Transverse colon (tissue), 4 donors: ENCODE measurements at places on chromosomes 12 and 14.

GRCh38 chr14:61343991-61344405 lies 22.6 kb downstream of the PRKCH start:
- peak overlapping the region; percentile 40 for H3K27ac ChIP-seq
- no peak overlapping the region for H3K4me3 ChIP-seq
- no peaks in the 10 kb centered on the region for H3K4me1 ChIP-seq
- H3K36me3 ChIP-seq = no peaks in the 10 kb centered on the region

GRCh38 chr14:68364792-68365192 lies 428.1 kb downstream of the ZFP36L1 start:
- peak overlapping the region; percentile 57 for H3K27ac ChIP-seq
- no peaks in the 10 kb centered on the region for H3K27me3 ChIP-seq
- H3K4me1 ChIP-seq = peaks cover 27% of the 10 kb centered on the region

- H3K4me1 ChIP-seq = no peaks in the 10 kb centered on the region
- no peaks in the 10 kb centered on the region for H3K27me3 ChIP-seq
- no peak overlapping the region for H3K27ac ChIP-seq
- DNase-seq = no peak
These were observed 23.1 kb downstream of the PHLDA1 start for GRCh38 chr12:76008428-76008827.

DNA sequence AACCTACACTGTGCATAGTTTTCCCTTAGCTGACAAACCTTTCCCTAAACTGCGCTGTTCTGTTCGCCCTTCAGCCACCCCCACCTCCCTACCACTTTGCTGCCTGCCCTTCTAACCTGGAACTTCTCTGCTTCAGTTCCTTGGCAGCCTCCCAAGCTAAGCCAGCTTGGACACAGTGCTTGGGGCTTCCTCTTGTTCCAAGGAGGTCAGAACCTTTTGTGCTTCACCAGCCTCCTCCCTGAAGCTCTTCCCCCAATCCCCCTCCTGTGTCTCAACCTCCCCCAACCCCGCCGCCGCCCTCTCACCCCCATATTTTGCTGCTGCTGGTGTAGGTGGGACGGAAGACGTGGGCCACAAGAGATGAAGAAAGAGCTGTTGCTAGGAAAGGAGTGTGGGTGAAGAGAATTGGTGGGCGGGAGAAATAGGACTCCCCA lies 8.1 kb upstream of the RIC8B start:
- H3K4me1 ChIP-seq = no peaks in the 10 kb centered on the region
- H3K36me3 ChIP-seq = no peaks in the 10 kb centered on the region
- no peak overlapping the region for H3K4me3 ChIP-seq
- H3K27ac ChIP-seq = no peak overlapping the region
- no peak for DNase-seq

- no peaks in the 10 kb centered on the region for H3K4me1 ChIP-seq
- no peaks in the 10 kb centered on the region for H3K27me3 ChIP-seq
- H3K4me3 ChIP-seq = no peak overlapping the region
- H3K36me3 ChIP-seq = no peaks in the 10 kb centered on the region
- DNase-seq = no peak
These were observed 834.9 kb downstream of the RPS29 start for GRCh38 chr14:48751293-48751692.

DNA sequence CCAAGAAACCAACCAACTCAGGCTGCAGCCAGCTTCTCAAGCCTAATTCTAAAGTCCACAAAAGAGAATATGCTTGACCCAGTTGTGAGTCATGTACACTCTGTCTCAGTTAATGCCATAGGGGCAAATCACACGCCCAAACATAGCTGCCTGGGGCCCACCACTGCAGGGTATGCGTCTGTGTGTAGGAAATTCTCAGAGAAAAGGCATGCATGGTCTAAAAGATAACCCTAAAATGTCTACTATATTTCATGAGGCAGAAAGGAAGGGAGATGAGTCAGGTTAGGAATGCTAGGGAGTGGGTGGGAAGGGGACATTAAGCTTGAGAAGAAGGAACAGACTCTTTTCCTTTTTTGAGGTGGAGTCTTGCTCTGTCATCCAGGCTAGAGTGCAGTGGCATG lies 22.3 kb upstream of the SPTLC2 start:
- no peaks in the 10 kb centered on the region for H3K36me3 ChIP-seq
- H3K4me3 ChIP-seq = no peak overlapping the region
- no peak overlapping the region for H3K27ac ChIP-seq
- peaks cover 15% of the 10 kb centered on the region for H3K4me1 ChIP-seq
- no peak for DNase-seq

DNA sequence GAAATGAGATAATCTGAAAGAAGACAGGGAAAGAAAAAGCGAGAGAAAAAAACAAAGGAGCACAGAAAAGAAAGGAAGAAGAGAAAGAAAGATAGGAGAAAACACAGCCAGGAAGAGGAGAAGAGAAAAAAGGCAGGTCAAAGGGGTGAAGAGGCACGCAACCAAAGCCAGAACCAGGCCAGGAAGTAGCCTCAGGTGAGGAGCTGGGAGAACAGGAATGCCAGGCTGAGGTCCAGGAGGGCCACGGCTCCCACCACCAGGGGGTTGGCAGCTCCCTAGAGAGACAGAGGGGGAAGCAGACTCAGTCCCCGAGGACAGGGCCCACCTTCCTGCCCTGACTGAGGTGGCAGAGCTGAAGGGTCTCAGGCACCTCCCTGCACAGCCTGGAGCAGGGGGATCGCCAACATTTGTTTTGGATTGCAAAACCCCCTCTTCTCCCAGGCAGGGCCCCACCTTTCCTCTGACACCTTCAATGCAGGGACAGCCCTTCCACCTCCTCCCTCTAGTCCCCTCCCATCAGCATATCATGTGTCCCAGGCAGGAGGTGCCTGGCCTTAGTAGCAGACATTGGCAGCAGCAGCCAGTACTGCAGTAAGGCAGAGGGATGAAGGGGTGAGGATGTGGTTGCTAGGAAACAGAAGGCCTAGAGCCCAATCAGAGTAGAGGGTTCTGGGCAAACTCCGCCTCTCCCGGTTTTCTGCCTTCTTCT lies 2.0 kb upstream of the AP1G2 start:
- H3K4me1 ChIP-seq = peaks cover 15% of the 10 kb centered on the region
- no peak overlapping the region for H3K27ac ChIP-seq
- DNase-seq = no peak
- no peaks in the 10 kb centered on the region for H3K36me3 ChIP-seq

DNA sequence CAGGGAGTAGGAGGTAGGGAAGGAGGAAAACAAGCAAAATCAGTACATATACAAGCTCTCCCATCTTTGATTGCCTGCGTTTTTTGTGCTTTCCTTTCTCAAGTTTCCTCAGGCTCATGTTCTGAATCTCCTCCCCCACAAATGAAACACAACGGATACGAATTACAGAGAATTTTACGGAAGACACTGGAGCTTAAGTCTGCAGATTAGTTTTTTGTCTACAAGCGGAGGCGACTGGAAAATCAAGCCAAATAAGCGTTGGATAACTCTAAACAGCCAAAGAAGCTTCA lies 612 bp downstream of the WBP11 start:
- peak overlapping the region; percentile 86 for H3K4me3 ChIP-seq
- DNase-seq = no peak
- H3K4me1 ChIP-seq = peaks cover 11% of the 10 kb centered on the region
- H3K27me3 ChIP-seq = no peaks in the 10 kb centered on the region
- peak overlapping the region; percentile 94 for H3K27ac ChIP-seq

DNA sequence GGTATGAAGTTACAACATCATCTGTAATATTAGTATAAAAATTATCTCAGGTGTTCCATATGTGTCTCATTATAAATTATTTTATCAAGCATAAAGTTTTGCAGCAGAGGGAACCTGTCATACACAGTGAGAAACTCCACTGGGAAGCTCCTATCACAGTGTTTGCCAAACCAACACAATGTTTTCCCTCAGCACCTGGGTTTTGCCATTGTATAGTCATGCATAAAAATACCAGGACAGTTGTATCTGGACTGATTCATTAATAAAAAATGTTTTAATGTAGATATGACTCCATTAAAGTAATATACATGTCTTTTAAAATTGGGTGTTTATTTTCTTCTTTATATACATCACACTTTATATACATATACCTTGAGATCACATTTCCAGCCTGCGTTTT lies 56.6 kb downstream of the METTL25 start:
- no peak for DNase-seq
- H3K27me3 ChIP-seq = no peaks in the 10 kb centered on the region
- H3K36me3 ChIP-seq = no peaks in the 10 kb centered on the region
- no peak overlapping the region for H3K4me3 ChIP-seq
- H3K27ac ChIP-seq = no peak overlapping the region
- H3K4me1 ChIP-seq = no peaks in the 10 kb centered on the region

- peaks cover 12% of the 10 kb centered on the region for H3K4me1 ChIP-seq
- H3K4me3 ChIP-seq = no peak overlapping the region
- no peak for DNase-seq
- H3K27me3 ChIP-seq = peaks cover 46% of the 10 kb centered on the region
These were observed 9.2 kb downstream of the AGAP2 start for GRCh38 chr12:57729321-57729844.

- peak overlapping the region; percentile 93 for H3K27ac ChIP-seq
- no peaks in the 10 kb centered on the region for H3K36me3 ChIP-seq
- H3K27me3 ChIP-seq = no peaks in the 10 kb centered on the region
- DNase-seq = peak; percentile 54
- no peak overlapping the region for H3K4me3 ChIP-seq
These were observed 2.5 kb downstream of the LGALS3 start for GRCh38 chr14:55131370-55132137.

DNA sequence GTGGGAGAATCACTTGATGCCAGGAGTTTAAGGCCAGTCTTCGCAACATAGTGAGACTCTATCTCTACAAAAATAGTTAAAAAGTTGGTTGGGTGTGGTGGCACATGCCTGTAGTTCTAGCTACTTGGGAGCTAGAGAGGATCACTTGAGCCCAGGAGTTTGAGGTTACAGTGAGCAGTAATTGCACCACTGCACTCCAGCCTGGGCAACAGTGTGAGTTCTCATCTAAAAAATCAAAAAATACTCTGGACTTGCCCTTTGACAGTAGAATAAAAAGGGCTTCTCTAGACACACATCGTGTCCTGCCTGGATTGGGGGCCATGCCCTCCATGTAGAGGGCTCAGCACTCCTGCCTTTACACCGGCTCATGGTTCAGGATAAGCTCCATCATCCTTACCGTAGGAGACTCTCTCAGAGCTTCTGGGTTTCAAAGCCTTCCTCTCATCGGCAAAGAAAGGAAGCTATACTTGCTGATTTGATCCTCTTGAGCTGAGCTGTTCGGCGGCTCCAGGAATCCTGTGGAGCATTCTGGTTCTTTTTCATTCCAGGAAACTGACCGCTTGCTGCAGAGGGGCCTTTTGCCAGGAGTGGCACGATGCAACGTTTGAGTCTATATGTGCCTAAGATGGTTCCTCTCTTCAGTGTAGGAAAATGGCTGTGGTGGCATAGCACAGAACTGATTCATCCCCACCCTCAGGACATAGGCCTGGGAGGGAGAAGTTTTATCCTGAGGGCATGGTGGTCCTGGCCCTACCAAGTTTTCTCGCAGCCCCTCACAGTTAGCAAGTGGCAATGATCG lies 29.6 kb downstream of the FLVCR2 start:
- DNase-seq = no peak
- H3K36me3 ChIP-seq = no peaks in the 10 kb centered on the region
- H3K27ac ChIP-seq = no peak overlapping the region
- no peaks in the 10 kb centered on the region for H3K27me3 ChIP-seq
- H3K4me1 ChIP-seq = no peaks in the 10 kb centered on the region

GRCh38 chr12:92156139-92156538 lies 10.5 kb upstream of the BTG1 start:
- no peaks in the 10 kb centered on the region for H3K4me1 ChIP-seq
- no peaks in the 10 kb centered on the region for H3K36me3 ChIP-seq
- no peak overlapping the region for H3K4me3 ChIP-seq
- H3K27me3 ChIP-seq = no peaks in the 10 kb centered on the region
- no peak overlapping the region for H3K27ac ChIP-seq

- H3K4me3 ChIP-seq = no peak overlapping the region
- H3K4me1 ChIP-seq = no peaks in the 10 kb centered on the region
- no peaks in the 10 kb centered on the region for H3K36me3 ChIP-seq
- no peaks in the 10 kb centered on the region for H3K27me3 ChIP-seq
- no peak overlapping the region for H3K27ac ChIP-seq
- DNase-seq = no peak
These were observed 202.9 kb upstream of the ATXN7L3B start for GRCh38 chr12:74334780-74335179.

DNA sequence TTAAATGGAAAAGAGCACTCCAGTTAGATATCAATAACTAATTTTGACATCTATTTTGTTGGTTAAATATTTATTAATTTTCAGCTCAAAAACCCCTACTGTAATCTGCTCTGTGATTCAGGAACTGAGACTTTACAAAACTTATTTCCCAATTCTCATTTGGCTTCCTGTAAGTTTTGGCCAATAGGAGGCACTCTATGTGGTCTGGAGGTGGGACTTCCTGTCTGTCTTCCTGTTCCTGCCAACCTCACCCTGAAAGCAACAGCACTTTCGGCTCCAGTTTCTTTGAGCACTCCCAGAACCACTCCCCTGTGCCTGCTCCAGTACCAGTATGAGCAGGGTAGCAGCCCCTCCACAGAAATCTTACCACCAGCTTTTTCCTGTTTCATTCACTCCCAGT lies 1027.0 kb downstream of the VRK1 start:
- no peaks in the 10 kb centered on the region for H3K4me1 ChIP-seq
- H3K27me3 ChIP-seq = no peaks in the 10 kb centered on the region
- no peak for DNase-seq
- H3K27ac ChIP-seq = no peak overlapping the region
- H3K36me3 ChIP-seq = no peaks in the 10 kb centered on the region

DNA sequence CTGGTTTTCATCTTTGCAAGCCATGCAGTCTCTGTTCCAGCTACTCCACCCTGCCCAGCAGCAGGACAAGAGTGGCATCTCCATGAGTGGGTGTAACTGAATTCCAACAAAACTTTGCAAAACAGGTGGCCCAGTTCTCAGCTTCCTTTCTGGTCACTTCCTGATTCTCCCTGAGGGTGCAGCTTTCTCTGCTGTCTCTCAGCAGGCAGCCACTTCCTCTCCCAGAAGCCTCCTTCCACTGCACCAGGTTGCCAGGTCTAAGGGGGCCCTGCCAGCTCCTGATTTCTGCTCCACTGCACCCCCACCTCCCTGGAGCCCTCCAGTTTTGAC lies 341.0 kb upstream of the FKBP4 start:
- no peak overlapping the region for H3K4me3 ChIP-seq
- no peak overlapping the region for H3K27ac ChIP-seq
- H3K4me1 ChIP-seq = no peaks in the 10 kb centered on the region
- H3K27me3 ChIP-seq = no peaks in the 10 kb centered on the region
- no peak for DNase-seq

- H3K27ac ChIP-seq = no peak overlapping the region
- no peaks in the 10 kb centered on the region for H3K4me1 ChIP-seq
- no peaks in the 10 kb centered on the region for H3K36me3 ChIP-seq
These were observed 126.0 kb upstream of the FRMD6 start for GRCh38 chr14:51525739-51526138.

- H3K27ac ChIP-seq = no peak overlapping the region
- no peak for DNase-seq
- H3K4me3 ChIP-seq = no peak overlapping the region
- H3K27me3 ChIP-seq = no peaks in the 10 kb centered on the region
- no peaks in the 10 kb centered on the region for H3K4me1 ChIP-seq
These were observed 76.7 kb upstream of the G2E3 start for GRCh38 chr14:30482276-30482675.
